ENCODE measurements at places on chromosomes 6 and 20.

GRCh38 chr6:89348372-89348771 lies 4.2 kb downstream of the UBE2J1 start:
- DNase-seq, result no peak

- no peak for DNase-seq
Observed at GRCh38 chr20:51731731-51732095, 36.5 kb downstream of the ATP9A start.

- DNase-seq, result no peak
Observed at GRCh38 chr6:3026791-3027626, 27.3 kb downstream of the NQO2 start.

DNA sequence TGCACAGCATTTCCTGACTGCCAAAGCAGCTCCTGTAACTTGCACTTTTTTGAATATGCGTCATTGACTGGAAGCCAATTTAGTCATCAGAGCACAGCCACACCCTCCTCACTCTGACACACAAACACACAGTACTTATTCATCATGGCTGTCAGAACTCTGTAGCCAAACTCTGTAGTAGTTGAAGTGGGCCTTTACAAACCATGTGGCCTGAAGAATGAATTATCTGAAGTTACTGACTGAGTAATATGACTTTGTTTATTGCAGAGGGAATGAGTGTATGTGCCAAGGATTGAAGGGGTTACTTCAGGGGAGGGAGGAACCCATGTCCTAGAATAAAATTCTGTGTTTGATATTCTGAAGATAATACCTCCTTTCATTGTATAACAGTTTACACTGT lies 102.7 kb downstream of the FIG4 start:
- DNase-seq, result no peak

DNA sequence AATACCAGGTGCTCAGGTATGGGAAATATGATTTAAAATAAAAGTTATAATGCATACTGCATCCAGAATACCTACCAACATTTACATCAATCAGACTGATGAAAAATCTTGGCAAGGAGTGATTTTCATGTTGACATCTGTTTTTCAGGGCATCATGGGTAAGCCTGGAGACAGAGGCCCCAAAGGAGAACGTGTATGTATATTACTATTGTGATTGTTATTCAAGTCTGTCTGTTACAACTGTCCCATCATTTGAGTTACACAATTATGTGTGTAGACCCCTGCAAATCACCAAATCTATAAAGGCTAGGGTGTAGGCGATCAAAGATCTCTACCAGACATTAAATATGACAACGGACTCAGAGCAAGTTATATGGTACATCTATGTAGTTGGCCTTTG lies 118.2 kb downstream of the COL9A1 start:
- no peak for DNase-seq

- DNase-seq, result no peak
Observed at GRCh38 chr6:142802124-142802523, 142.9 kb downstream of the HIVEP2 start.

- no peak for DNase-seq
Observed at GRCh38 chr6:15403094-15403755, 157.4 kb downstream of the JARID2 start.
